ENCODE measurements at places on chromosomes 5 and 9.

DNA sequence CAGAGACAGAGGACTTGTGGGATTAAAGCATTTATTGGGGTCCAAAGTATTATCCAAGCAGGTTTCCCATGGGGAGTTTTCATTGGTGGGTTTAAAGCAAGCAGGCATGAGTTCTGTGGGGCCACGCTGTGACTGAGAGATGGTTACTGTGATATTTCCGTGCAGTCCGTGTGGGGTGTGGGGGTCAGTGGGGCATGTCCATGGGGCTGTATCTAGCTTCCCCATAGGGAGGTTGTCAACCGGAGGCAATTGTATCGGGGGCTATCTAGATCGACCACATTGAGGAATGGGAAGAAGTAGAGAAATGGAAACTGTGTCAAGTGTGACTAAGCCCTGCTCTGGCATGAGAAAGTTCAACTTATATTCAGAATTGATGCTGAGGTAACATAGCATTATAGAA lies 7.1 kb upstream of the RPS23 start:
- no peak for DNase-seq

- DNase-seq = no peak
Observed at GRCh38 chr5:82975396-82975795, 101.8 kb downstream of the TMEM167A start.

- no peak for DNase-seq
Observed at GRCh38 chr5:168291964-168292785, 730 bp downstream of the WWC1 start.

- DNase-seq = peak; percentile 0
Observed at GRCh38 chr5:158155811-158156505, 297.0 kb upstream of the CLINT1 start.

DNA sequence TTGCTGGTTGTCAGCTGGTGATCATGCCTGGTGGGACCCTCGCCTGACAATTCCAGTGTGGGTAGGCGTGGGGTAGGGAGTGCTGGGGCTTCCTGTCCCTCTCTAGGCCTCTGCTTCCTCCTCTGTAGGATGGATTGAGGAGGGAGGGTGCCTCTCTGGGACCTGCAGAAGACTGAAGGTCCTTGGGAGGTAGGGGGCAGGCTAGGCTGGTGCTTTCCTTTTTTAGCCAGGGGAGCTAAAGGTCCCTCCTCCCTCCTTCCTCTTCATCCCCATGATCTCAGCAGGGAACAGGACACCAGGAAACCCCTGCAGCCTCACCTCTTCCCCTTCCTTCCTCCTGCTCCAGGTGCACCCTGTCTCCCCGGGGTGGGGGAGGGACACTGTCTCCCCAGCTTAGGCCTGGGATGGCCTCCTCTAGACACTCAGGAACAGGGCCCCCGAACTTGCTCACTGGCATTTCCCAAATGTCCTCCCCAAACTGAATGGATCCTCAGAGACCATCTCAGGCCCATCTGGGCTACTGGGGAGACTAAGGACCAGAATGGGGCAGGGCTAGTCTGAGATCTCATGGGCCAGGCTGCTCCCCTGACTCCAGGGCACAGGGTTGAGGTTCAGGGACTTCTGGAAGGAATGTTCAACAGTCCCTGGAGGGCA lies 8.4 kb downstream of the SH2D3C start:
- no peak for DNase-seq

- no peak for DNase-seq
Observed at GRCh38 chr5:83538786-83539462, 67.4 kb downstream of the VCAN start.

DNA sequence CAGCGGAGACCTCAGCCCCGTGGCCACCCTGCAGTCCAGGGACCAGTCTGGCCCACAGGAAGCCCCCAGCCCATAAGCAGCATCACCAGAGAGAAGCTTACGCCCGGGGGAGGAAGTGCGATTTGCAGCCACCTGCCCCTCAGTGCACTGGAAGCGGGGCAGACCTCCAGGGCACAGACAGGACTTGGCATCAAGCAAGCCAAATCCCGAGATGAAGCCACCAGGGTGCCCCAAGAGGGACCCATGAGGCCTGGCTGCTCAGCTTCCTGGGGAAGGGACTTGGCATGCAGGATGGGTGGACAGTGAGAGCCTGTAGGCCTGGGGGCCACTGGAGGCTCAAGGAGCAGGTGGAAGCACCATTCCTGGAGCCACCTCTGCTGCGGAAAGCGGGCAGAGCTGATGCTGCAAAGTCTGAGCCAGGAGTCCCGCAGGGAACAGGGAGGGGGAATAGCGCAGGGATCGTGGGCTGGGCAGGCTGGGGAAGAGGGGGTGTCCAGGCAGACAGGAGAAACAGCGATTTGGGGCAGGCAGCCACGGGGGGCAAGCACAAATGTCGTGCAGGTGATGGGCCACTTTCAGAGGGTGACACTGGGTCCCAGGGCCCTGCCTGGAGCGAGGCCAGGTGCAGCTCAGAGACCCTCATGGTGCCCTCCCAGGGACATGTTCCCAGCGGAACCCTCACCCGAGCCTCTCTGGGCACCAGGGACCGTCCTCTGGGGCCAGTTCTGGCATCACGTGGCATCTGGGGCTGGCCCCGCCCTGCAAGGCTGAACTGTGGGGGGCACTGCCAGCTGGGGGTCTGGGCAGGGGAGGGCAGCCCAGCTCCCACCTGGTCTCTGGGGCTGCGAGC lies 3.2 kb downstream of the LRRC26 start:
- no peak for DNase-seq

- DNase-seq = no peak
Observed at GRCh38 chr5:80755626-80756025, 100.8 kb upstream of the DHFR start.

DNA sequence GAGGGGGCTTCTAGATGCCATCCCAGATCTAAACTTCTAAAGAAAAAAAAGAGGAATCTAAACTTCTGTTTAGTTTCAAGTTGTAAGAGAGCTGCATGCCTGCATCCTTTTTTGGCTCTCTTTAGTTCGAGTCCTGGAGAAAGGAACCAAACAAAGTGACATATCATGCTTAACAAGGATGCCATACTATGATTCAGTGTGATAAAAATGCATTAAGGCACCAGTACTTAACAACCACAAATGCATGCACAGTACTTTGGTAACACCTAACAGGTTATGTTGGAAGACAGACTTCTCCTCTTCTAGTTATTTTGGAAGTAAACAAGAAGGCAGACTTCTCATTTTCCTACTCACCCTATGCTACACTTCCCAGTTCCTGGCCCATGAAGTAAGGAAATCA lies 27.3 kb downstream of the NME5 start:
- DNase-seq = no peak

DNA sequence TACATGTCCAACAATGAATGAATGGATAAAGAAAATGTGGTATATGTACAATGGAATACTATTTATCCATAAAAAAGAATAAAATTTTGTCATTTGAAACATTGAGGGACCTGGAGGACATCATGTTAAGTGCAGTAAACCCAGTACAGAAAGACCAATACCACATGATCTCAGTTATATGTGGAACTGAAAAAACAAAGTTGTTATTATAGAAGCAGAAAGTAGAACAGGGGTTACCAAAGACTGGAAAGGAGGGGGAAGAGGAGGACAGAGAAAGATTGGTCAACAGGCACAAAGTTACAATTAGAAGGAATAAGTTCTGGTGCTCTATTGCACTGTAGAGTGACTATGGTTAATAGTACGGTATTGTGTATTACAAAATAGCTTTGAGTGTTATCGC lies 233.8 kb downstream of the SEMA6A start:
- DNase-seq = no peak

GRCh38 chr5:170235876-170236864 lies 3.4 kb downstream of the C5orf58 start:
- no peak for DNase-seq

- no peak for DNase-seq
Observed at GRCh38 chr5:98810206-98810605, 36.7 kb downstream of the RGMB start.

DNA sequence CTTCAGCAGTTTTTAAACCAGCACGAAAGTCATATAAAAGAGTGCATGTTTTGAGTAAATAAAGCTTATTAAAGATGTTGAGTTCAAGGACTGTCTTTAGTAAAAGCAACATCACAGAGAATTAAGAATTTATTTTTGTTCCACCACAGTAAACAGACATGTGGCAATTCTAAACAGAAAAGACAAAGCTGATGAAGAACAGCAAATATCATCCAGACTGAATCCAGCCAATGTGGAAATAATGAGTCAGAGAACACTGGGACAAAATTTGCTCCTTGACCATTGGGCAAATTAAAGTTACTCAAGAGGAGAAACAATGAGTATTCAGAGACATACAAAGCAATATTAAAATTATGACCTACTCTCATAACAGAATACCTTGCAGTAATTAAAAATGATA lies 28.8 kb downstream of the OR2K2 start:
- DNase-seq = no peak

GRCh38 chr9:16387382-16387781 lies 483.1 kb downstream of the BNC2 start:
- DNase-seq = no peak

DNA sequence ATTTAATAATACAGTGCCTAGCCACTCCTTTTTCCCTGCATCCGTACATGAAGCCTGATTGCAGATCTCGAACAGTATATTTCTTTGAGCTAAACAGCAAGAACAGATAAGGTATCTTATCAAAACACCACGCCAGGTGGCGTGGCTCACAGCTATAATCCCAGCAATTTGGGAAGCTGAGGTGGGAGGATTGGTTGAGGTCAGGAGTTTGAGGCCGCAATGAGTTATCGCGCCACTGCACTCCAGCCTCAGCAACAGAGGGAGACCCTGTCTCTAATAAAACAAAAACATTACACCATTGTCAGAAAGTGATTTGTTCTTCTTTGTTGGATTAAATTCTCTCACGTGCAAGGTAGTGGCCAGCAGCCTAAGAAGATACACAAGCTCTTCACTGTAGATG lies 291.2 kb upstream of the DMRT1 start:
- DNase-seq = no peak

GRCh38 chr5:143683459-143683858 lies 128.5 kb upstream of the HMHB1 start:
- no peak for DNase-seq

DNA sequence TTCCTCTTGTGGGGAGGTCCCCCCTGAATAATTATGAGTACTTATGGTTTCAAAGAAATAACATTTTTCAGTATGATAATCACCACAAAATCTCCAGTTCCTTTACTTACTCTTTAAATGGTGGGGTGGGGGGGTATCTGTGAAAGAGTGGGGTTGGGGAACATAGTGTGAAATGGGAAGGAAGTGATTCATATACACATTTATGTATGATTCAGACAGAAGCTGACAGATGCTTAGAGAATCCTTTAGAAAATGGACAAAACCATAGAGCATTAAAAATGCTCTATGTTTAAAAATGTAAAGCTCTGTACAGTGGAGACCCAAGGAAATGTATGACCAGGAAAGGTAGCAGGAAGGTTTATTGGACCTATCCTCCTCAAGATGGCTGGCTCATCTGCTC lies 267.5 kb upstream of the GRIA1 start:
- no peak for DNase-seq

GRCh38 chr5:145867806-145868205 lies 5.0 kb downstream of the GRXCR2 start:
- DNase-seq = no peak

DNA sequence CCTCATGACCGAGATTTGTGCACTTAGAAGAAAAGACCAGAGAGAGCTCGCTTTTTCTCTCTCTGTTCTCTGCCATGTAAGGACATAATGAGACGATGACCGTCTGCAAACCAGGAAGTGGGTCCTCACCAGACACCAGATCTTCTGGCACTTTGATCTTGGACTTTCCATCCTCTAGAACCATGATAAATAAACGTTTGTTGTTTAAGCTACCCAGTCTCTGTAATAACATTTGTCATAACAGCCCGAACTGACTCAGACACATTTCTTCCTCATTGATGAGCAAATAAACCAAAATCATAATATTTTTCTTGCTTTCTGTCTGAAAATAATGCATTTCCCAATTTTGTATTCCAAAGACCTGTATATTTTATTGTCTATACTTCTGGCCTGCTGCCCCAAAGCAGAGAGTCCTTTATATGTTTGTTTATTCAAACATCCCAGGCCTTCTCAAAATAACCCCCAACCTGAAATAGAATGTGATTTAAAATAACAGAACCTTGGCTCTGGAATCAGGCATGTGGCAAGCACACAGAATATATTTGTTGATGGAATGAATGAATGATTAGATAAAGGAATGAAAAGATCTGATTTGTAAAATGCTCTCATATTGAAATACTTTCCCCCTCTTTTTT lies 396.5 kb downstream of the ADGRV1 start:
- no peak for DNase-seq

- peak; percentile 2 for DNase-seq
Observed at GRCh38 chr9:93682155-93682968, 106.0 kb downstream of the PHF2 start.

DNA sequence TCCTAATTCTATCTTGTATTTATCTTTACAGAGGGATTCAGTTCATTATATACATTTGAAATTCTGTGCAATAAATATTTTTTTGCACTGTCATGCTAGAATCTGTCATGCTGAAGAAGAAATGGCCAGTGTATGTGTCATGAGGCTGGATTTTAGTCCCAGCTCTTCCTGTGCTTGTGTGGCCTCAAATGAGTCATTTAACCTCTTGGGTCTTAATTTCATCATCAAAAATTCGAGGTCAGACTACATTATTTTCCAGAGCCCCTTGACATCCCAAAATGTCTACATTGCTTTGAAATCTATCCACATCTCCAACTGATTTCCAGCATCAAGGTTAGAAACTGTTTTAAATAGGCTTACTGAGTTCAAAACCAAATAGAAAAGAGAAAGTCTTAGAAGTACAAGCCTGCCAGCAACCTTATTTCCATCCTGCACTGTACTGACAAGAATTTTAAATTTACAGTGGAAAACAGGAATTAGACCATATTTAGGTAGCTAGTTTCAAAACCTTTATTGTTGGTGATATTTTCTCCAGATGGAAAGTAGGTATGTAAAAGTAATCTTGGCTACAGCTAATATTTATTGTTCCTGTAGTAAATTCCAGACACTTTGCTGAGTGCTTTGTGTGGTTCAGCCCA lies 96.7 kb upstream of the MAMDC2 start:
- no peak for DNase-seq

DNA sequence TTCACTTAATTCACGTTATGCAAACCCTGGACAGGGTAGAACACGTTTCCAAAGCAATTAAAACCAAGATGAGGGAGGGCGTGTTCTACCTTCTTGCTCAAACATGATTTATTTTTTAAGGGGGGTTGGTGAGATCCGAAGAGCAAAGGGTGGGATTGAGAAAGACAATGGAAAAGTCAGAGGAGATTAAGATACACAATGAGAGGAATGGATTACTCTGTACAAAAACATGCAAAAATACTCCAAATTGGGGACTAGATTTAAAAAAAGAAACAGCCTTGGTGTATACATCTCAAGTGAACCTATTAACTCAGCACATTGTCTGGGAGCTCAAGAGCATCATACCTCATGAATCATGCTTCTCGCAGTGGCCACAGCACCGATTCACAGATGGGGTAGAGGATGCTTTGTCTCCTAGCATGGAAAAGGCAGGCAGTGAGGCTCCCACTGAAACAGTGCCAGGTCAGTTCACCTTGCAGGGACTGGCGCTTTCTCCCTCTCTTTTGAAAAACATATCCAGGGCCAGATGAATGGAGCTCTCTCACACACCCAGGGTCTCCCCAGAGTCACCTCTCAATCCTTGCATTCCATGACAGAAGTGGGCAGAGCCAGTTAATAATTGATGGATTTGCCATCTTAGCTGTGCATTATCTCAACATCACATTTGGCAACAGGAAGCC lies 459.7 kb downstream of the BNC2 start:
- DNase-seq = no peak

Measured in DMS79 (cell line).